ENCODE measurements at places on chromosomes 12 and 14.

GRCh38 chr12:65494537-65494936, 216.1 kb downstream of the MSRB3 start:
- DNase-seq = no peak

DNA sequence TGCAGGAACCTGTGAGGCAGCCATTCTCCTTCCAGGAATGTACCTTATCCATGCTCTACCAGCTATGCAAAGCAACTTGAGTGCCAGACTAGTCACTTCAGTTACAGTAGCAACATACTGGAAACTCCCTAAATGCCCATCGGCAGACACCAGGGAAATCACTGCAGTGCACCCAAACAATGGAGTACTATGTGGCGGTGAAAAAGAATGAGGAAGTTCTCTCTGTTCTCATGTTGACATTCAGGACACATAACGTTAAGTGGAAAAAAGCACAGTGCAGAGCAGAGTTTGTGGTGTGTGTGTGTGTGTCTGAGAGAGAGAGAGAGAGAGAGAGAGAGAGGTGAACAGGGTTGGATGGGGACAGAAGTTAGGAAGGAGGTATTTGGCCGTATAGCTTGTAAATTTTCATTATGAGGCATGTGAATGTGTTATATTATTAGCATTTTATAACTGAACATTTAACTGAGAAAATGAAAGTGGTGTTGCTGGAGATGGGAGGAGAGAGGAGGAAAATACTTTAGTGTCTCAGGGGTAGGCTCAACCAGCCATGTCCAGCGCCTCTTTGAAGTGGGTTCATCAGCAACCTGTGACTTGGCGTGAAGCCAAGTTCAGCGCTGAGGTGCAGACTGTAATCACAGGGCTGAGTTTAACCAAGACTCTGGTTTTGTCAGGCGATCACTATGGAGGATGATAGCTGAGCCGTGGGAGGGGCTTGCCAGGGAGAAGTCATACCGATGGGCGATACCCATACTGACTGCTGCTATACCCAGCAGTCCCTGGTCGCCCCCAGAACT, 17.3 kb downstream of the TNFAIP2 start:
- no peak for DNase-seq

DNA sequence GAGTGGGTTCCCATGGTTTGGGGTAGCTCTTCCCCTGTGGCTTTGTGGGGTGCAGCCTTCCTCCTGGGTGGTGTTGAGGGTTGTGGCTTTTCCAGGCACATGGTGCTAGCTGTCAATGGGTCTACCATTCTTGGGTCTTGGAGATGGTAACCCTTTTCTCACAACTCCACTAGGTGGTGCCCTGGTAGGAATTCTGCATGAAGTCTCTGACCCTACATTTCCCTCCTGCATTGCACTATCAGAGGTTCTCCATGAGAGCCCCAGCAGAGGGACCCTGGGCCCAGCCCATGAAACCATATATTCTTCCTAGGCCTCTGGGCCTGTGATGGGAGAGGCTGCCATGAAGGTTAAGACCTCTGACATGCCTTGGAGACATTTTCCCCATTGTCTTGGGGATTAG, 1093.3 kb downstream of the SLC16A7 start:
- DNase-seq = no peak

- no peak for DNase-seq
These were observed 1.7 kb downstream of the POLE start for GRCh38 chr12:132685400-132685799.

DNA sequence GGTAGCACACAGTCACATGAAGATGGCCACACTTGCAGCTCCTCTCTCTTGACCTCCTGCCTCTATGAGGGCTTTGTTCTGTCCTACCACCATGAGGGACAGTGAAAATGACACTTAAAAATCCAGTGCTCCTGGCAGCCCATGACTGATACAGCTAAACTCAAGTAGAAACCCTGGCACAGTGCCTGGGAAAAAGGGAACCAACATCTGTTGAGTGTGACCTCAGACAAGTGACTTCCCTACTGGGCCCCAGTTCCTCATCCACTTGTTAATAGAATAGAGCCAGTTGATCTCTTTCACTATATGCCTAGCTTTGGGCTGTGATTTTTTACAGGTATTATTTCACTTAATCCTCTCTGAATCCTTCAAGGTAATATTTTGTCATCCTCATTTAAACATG, 4.8 kb downstream of the GUCY2C start:
- peak; percentile 49 for DNase-seq

GRCh38 chr12:18643681-18644080, 94.1 kb downstream of the PLCZ1 start:
- peak; percentile 31 for DNase-seq

GRCh38 chr12:1848146-1848545, 27.8 kb downstream of the LRTM2 start:
- DNase-seq = no peak

DNA sequence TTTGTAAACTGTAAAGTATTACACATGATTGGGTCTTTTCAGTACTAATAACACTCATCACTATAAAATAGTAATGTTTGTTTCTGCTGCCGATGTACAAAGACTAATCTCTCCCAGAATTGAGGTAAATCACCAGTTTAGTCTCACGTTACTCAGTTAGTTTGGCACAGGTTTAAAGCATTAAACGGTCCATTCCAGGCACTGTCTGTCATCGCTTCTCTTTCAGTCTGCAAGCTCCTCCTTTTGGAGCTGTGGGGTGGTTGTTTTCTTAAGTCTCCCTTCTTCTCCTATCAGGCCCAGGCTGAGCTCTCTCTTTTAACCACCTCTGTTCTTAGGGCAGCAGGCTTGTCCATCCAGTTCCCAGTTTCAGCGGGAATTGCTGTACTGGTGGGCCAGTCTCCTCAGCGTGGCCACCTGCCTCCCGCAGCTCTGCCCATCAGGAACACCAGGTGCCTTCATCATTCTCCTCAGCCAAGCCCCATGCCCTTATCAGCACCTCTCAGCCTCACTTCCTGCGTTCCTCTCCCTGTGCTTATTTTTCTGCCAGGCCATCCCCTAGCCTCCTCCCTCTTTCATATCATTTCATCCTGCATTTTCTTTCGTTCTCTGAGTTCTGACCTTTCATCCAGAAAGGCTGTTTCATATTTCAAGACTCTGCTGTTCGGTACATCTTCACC, 149.0 kb downstream of the TGFB3 start:
- DNase-seq = no peak

DNA sequence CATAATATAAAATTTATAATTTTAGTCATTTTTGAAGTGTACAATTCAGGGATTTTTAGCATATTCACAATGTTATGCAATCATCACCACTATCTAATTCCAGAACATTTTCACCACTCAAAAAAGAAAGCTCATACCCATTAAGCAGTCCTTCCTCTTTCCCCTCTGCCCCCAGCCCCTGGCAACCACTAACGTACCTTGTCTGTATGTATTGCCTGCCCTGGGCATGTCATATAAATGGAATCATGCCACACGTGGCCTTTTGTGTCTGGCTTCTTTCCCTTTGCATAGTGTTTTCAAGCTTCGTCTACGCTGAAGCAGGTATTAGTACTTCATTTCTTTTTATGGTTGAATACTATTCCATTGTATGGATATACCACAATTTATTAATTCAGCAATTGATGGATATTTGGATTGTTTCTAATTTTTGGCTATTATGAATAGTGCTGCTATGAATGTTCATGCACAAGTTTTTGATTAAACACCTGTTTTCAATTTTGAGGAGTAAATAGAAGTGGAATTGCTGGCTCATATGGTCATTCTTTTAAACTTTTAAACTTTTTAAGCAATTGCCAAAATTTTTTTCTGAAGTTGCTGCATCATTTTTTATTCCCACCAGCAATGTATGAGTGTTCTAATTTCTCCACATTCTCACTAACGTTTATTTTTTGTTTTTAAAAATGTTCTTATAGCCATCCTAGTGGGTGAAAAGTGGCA, 1.6 kb upstream of the SSTR1 start:
- no peak for DNase-seq

GRCh38 chr12:52148464-52149181, 43.2 kb downstream of the KRT80 start:
- no peak for DNase-seq

DNA sequence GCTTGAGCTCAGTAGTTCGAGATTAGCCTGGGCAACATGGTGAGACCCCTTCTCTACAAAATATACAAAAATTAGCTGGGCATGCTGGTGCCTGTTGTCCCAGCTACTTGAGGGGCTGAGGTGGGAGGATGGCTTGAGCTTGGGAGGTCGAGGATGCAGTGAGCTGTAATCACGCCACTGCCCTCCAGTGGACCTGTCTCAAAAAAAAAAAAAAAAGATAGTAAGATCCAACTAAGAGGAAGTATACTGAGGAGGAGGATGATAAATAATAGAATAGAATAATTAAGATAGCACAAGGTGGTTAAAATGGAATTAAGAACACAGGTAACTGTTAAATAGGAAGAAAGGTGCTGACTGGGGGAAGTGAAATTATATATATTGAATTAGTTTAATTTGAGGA, 37.0 kb upstream of the BAZ1A start:
- no peak for DNase-seq

- DNase-seq = peak; percentile 8
These were observed 45.8 kb upstream of the MYL2 start for GRCh38 chr12:110966081-110966760.

Data from hindlimb muscle (tissue), 1 donor.